ENCODE measurements at places on chromosomes 2 and 18.

- DNase-seq, result peak; percentile 9
These were observed 80.2 kb downstream of the SLC8A1 start for GRCh38 chr2:40371525-40372282.

DNA sequence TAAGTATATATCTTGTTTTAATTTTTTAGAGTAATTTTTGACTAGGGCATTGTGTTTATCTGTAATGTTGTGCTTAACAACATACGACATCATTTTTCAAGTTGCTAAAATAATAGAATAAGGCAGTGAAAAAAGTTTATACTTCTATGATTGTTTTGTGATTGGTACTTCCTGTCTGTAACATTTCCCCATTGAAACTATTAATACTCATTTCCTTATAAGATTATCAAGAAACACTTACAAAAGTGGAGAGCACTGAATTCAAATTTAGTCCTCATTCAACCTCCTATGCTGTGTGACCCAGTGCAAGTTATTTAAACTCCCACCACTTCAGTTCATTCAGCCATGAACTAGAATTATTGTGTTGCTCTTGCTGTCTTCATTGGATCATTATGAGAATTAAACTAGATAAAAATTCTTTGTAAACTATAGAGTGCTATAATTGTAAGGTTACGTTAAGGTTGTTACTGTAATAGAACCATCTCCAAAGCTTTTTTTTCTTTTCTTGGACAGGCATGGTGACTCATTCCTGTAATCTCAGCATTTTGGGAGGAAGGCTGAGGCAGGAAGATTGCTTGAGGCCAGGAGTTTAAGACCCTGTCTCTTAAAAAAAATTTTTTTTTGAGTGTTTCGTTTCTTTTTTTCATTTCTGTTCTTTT is 2.8 kb downstream of the ETAA1 start:
- no peak for DNase-seq

- no peak for DNase-seq
These were observed 131.6 kb upstream of the DNAJC10 start for GRCh38 chr2:182584462-182584861.

GRCh38 chr18:24370120-24370519 is 27.5 kb downstream of the OSBPL1A start:
- DNase-seq, result no peak

DNA sequence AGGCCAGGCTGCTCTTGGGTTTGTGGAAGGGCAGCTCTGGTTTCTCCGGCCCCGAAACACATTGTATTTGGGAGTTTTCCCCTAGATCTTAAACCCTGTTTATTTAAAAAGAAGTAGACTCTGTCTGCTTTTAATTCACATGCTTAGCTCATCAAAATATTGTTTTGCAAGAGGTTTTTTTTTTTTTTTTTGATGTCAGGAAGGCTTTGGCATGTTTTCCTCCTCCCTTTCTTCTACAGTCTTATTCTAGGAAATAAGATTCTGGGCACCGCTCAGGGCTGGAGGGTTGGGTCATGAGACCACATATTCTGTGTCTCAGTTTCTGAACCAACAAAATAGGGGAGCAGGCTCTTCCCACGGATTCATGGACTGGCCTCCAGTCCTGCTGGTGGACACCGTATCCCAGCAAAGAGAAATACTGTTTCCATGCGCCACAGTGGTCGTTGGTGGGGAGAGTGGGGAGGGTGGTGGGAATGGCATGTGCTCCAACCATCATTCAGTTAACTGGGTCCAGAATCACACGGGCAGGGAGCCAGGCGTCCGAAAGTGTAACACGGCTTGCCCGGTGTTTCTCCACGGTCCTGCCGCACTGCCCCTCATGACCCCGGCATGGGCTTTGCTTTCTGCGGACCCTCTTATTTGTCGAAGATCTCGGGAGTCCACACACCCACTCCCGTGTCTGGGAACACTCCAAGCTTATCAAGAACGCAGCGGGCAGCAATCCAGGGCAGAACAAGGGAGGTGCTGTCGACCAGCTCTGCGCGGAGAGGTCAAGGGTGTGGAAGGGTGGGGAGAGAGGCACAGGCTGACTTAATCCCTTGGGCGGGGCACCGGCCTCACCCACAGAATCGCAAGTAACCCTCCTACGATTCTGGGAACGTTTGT is 176.7 kb downstream of the GLI2 start:
- DNase-seq, result no peak

GRCh38 chr2:137957033-137957432 is 7.2 kb upstream of the HNMT start:
- DNase-seq, result no peak

DNA sequence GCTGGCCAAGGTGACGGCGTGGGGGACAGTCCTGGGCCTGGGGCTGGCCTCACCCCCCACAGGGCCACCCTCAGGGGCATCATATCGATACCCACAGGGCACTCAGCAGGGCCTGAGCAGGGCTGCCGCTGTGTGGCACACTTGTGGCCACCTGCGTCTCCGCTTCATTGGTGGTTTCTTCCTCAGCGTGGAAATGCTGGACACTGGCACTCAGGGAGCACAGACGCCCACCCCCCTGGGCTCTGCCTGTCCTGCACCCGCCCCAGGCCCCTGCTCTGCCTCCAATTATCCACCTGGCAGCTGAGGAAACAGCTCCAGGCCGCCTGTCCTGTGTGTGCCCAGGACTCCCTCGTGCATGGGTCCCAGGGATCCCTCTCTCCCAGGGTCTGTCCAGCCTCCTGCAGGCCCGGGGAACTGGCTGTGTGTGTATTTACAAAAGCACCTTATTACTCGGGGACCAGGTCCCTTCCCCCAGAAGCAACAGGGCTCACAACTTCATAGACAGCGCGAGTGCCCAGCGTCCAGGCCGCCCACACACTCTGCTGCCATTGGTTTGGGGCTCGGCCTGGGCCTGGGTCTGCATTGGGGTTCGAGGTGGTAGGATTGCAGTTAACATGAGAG is 13.1 kb downstream of the CROCC2 start:
- no peak for DNase-seq

GRCh38 chr2:74226648-74227213 is 28.3 kb downstream of the MTHFD2 start:
- DNase-seq, result no peak

GRCh38 chr18:6355789-6356589 is 58.7 kb downstream of the L3MBTL4 start:
- DNase-seq, result no peak

DNA sequence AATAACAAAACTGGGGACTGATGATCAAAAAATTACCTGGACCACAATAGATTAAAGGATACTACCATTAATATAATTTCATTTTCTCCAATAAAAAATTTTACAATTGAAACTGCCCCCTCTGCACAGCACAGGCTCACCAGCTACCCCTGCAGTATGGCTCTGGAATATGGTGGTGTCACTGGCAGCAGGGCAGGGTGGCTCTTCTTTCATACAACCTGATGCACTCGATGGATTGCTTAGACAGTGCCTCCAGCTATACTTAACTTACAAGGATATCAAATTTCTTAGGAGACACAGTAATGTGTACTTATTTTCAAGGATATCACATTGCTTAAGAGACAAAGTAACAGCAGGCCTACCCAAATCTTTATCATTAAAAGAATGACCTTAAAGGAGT is 124.0 kb downstream of the PRELID3A start:
- no peak for DNase-seq

GRCh38 chr2:68391099-68391498 is 26.0 kb downstream of the PLEK start:
- DNase-seq, result no peak

DNA sequence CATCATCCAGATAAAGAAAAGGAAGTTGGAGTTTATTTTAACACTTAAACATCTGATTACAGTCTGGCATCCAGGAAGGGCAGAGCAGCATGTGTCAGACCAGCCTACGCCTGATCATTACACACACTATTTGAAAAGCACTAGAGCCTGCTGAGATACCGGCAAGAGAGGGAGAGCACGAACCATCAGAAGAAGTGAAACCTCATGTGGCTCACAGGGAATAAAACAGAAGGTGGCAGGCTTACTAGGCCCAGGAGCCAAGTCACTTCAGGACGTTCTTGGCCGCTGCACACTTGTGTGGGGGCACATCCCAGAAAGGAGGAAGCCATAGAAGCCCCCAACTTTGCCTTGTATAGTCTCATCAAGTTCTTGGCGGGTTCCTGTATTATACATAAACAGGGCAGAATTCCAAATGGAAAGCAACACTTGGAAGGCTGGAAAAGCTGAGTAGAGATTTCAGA is 105.5 kb downstream of the UGGT1 start:
- no peak for DNase-seq

- no peak for DNase-seq
These were observed 617.0 kb upstream of the CDH2 start for GRCh38 chr18:28793901-28794300.

DNA sequence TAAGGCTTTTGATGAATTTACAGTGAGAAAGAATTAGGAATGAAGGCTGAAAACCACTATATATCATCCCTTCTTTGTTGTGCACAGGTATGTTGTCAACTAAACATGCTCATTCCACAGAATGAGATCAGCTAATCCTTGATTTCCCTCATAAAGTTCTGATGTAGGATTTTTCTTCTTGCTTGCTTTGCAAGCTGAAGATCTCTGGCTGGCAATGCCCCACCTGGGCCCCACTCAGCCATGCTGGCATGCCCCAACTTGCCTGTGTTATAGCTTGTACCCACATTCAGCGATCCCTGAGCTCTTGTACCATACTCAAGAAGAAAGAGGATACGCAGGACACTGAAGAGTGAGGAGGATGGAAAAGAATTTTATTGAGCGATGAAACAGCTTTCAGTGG is 18.0 kb upstream of the SERPINB11 start:
- no peak for DNase-seq

GRCh38 chr2:201643216-201643890 is at the start of gene TMEM237:
Gene TMEM237 (minus strand): TSS chr2:201643503. CDS start chr2:201643400, 103 bp downstream.
- DNase-seq, result no peak

GRCh38 chr2:207255565-207256470 is 90.1 kb upstream of the KLF7 start:
- DNase-seq, result no peak

DNA sequence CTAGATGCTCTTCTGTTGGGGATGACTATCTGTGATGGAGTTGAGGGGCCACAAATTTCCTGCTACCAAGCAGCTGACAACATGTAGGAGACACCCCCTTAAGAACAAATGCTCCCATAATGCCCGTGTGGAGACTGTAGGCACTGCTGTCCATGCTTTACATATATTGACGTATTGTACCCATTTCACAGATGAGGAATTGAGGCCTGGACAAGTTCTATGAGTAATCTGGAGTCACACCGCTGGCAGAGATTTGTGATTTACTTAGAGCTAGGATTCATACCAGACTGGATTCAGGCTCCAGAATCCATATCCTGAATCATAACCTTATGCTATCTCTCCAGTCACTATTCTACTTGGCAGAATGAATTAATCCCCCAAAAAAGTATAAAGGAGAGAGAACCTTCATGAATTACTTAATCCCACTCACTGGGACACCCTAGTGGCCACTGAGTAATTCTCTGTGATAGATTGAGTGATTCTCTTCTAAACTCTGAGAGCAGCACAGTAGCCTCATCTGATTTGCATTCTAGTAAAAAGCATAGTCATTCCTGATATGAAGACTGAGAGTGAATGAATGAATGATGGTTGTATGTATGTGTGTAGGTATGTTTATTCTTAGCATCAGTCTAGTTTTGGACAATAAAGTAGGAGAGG is 460.7 kb upstream of the MEIS1 start:
- DNase-seq, result no peak

DNA sequence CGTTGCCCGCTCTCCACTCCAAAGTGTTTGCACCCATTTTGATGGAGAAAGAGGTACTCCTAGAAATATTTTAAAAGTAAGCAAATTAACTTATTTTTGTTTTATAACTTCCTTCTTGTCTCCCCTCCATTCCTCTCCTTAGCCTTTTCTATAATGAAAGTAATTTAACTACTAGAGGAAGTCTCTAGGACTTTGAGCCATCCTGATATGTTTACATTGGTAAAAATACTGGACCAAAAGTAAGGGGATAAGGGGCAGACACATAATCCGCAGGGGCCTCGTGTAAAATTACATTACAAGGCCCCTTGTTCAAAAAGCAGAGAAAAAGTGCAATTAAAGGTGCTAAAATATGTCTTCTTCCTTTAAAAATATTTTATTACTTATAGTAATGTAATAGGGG is 55.4 kb downstream of the MYOM1 start:
- no peak for DNase-seq

DNA sequence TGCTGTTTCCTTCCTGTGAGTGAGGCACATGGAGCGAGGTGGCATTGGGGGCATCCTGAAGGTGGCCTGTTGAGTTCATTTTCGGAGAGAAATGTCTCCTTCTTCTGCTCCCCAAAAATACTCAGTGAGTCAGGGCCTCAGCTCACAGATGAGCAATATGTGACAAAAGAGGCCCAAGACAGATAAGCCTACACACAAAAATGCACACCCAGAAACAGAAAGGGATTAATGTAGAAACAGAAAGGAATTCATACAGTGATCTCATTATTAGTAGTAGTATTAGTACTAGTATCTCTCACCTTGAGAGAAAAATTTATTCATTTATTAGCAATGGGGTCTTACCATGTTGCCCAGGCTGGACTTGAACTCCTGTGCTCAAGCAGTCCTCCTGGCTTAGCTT is 5.1 kb downstream of the GPR75 start:
- DNase-seq, result no peak

GRCh38 chr2:168378960-168379669 is 77.0 kb upstream of the CERS6 start:
- DNase-seq, result no peak

DNA sequence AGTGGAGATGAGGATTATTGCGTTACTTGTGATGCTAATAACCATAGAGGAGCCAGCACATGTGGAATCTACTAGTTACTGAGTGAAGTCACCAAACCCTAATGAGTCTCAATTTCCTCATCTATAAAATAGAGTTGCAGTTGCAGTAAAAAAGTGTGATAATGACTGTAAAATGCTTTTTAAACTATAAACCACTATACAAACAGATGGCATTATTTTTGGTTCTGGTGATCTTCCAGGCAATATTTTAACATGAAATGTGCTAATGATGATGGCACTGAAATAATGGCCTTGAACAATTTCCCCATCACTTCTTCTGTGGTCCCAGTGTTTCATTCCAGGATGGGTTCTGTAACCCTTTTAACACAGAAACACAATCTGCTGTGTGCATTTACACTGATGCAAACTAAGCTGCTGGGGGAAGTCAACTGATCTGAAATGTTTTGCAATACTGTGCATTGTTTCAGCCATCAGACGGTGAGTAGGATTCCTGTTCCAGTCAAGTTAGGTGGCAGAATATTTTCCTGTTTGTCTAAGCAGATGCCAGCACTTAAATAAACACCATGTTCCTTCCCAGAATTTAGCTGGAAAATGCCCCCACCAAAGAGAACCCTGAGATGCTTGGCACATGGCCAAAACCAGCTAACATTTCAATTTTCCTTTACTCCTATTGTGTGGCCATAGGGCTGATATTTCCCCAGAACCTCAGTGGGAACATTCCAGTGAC is 52.6 kb downstream of the TACR1 start:
- no peak for DNase-seq

DNA sequence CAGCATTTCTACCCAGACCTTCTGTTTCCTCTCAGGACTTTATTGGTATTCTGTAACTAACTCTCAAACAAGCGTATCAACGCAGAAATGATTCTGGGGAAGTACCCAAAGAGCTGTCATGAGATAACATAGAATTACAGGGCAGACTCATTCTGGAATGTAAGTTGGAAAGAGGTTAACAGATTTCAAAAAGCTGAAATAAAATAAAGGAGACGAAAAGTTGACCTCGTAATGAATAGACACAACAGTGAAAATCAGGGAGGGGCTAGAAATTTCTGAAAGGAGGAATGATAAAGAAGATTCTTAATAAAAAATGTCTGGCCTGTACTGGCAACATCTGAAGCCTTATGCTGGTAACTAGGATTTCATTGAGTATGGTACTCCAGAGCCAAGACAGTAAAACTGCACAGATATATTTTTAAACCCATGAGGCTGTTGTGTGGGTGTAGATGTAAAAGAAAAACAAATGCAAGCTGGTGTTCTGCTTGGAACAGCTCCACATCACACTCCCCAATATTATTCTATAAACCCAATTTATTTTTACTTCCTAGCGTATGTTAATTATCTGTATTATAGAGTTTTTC is 23.9 kb downstream of the RBMS1 start:
- no peak for DNase-seq

Measured in iPS DF 19.7 (cell line).